ENCODE measurements at places on chromosomes 1 and 21.

- no peak for DNase-seq
Observed at GRCh38 chr1:174949645-174950044, 50.1 kb upstream of the CACYBP start.

GRCh38 chr1:232695621-232696385 is 65.9 kb upstream of the SIPA1L2 start:
- no peak for DNase-seq

DNA sequence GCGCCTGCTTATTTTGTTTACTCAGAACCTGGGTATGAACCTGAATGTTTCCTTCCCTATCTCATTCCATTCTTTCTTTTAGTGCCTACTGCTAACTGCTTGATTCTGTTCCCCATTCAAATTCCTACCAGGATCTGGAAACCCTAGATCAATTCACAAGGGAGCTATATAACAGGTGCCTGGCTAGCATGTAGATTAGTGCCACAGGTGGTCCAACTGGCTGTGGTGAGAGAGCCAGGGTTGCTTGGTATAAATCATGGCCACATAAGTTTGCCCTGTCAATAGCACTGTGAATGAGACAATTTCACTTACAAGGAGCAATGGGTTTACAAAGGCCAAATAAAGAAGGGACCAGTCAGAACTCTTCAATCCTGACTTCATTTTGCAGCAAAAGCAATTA is 6.6 kb upstream of the PRPF38B start:
- DNase-seq = no peak

DNA sequence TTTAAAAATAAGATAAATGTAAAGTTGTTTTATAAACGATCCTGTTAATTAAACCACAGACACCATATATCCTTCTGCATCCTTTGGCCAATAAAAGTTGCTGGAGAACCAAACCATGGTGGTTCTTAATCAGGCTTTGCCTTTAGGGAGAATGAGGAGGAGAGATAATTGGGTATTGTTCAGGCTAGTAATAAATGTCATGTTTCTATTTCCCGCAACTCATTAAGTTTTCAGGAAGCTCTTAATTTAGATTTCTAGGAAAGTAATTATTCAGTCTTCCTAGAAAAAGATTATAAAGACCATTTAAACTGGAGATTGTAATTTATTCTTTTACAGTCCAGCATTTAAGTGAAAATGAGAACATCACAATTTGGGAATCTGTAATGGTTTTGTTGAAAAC is 34.5 kb downstream of the RAB4A start:
- DNase-seq = no peak

DNA sequence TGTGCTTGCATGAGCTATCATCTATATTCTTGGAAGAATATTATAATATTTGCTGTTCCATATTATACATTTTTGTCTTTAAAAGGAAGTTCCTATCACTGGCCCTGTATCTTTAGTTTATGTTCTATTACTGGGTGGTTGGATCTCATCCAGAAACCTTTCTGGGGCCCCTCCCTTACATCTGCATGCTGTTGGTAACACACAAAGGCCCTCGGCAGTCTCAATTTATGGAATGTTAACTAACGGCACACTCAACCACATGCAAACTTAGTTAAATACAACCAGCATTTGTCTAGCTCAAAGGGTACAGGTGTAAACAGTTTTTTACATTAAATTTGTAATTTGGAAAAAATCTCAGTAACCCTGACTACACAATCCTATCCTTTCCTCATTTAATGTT is 9.7 kb upstream of the HYI start:
- DNase-seq = no peak

DNA sequence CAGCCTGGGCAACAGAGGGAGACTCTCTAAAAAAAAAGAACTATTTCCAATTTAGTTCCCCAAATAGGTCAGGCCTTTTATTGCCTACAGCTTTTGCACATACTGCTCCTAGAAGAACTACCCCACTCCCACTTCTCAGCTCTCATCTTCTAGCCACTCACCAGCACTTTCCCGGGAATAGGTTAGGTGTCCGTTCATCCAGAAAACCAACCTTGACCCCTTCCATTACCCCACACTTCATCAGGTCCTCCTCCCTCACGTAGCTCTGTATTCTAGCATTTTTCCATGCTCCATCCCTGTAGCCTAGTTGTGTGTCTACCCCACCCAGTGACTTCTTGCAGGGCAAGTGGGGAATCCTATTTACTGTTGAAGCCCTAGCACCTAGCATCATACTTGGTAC is 42.6 kb downstream of the C8B start:
- no peak for DNase-seq

DNA sequence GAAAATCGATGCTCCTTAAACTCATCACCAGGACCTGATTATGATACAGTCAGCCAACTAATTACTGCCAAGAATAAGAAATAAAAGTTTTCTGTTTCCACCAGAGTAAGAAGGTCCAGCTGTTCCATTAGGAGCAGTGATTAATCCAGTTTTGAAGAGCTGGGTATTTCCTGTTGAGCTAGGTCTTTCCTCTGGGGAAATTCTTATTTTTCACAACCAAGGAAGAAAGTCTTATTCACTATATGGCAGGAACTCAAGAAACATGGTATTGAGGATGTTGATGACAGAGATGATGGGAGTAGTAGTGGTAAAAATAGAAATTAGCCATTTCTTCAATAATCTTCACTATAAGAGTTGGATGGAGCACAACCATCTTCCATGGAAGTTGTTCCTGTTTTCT is 374.6 kb upstream of the RUNX1 start:
- DNase-seq = no peak

DNA sequence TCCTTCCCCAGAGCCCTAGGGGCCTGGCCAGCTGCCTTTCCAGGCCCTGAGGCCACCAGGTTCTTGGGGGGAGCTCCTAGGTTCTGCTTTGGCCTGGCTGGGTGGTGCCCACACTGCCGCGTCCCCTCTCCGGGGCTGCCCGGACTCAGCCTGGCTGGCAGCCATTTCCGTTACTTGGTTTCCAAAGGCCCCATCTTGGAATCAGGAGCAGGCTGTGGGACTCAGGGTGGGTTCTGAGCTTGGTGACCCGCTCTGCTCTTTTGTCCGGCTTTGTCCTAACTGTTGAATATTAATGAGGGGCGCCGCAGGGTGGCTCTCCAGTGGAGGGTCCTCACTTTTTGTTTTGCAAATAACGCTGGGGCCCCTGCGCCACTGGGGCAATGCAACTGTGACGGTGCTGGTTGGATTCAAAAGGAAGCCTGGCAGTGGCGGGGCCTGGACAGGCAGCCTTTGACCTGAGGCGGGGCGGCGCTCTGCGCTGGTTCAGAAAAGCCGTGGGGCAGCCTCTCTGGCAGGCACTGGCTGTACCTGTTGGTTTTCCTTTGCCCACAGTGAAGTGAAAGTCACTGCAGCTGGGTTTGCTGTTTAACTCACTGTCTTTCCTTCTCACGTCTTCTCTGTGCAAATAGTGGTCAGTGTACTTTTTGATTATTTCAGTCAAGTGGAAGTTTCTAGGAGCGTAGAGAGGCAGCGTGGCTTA is 20.2 kb downstream of the SKI start:
- no peak for DNase-seq

- no peak for DNase-seq
Observed at GRCh38 chr1:29629401-29629800, 393.1 kb downstream of the PTPRU start.

DNA sequence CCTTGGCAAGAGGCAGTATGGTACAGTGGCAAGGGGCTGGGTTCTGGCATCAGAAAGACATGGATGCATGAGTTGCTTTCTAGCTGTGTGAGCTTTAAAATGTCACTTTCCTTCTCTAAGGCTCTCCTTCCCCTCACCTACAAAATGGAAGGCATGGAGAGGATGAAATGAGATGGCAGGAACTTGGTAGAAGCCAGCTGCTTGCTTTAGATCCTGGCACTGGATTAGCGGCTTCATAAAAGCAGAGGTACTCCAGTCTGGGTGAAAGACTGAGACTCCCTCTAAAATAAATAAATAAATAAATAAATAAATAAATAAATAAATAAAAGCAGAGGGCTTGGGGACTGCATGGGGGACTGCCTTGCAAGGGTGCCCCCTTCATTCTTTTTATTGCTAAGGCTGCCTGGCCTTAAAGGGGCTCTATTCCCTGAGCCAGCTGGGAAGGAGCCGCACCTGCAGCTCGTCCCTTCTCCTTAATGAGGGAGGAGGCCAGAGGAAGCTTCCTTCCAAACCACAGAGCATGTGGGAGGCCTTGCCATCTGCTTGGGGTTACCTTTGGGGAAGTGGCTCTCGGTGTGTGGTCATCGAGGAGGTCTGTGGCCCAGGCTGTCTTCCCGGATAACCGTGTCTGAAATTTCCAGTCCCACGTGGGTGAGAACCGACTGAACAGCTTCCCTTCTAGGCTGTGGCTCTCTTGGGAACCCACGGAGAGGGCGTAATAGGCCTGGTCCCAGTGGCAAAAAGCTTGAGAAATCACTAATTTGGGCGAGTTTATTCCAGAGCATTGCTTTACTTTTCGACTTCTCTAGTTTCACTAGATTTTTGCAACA is 2.0 kb upstream of the ATP13A2 start:
- DNase-seq = peak; percentile 94
